ENCODE measurements at places on chromosomes 12 and 14. TPM values are rescaled to one million over a fixed set of nuclear protein-coding genes. Genes with fewer than 3 reads are reported as not detected.

DNA sequence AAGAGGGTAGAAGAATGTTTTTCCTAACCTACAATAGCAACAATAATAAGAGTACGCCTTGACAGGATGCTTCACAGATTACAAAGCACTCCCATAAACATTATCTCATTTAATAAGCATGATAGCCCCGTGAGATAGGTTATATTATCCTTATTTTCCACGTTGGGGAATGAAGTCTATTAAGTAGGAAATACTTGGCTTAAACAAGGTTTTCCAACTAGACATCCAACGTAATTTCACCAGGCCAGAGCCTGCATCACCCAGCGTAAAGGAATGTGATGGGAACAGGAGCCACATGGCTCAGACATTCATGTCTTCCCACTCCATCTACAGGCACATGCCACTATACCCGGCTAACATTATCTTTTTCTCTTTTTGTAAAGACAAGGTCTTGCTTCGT lies 223.4 kb upstream of the AMIGO2 start:
- DNase-seq, result no peak

GRCh38 chr12:92608151-92609091 lies 94.4 kb upstream of the PLEKHG7 start:
- no peak for DNase-seq

GRCh38 chr12:121614872-121615467 lies 11.4 kb upstream of the ORAI1 start:
- DNase-seq, result no peak

DNA sequence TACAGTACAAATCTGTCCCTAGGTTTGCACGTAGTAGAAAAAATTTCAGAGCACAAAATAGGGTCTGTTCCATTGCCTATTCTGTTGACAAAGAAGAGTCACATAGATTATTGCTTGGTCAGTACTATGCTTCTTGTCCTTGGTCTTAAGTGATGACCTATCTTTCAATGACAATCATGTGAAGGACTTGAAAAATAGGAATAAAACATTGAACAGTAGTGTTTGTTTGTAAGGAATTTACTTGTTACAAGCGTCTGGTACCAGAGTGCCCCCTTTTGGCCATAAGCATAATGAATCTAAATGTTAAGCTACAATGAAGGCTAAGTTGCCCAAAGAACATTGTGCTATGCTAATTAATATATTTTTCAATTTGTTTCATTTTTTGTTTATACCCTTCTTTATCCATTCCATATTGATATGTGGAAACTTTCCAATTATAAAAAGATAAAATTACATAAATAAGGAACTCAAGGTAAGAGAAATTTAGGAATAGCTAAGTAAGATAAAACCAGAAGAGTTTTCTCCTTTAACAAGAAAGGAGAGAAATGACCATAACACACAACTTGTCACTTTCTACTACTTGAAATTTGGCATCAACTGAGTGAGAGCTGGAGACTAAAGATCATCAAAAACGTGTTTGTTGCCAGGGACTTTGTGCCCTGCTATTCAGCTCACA lies 204.7 kb downstream of the EPS8 start:
- DNase-seq, result peak; percentile 62

DNA sequence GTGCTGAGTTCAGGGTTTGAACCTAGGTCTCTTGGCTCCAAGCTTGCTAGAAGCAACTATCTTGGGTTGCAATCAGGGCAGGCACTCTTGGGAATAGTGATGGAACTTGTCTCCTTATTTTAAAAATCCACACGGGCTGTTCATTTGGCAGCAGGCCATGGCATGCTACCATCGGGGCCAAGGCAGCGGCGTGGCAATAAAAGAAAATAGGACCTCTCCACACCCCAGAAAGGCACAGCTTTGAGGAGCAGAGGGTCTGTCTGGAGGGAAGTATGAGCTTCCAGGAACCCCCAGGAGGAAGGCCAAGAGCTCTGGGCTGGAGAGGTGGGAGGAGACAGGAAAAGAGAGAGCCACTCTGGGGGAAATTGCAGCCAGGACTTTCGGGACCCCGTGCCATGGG lies 15.3 kb downstream of the RPS6KL1 start:
- DNase-seq, result no peak

GRCh38 chr14:76784266-76784874 lies 23.1 kb downstream of the VASH1 start:
- DNase-seq, result no peak

DNA sequence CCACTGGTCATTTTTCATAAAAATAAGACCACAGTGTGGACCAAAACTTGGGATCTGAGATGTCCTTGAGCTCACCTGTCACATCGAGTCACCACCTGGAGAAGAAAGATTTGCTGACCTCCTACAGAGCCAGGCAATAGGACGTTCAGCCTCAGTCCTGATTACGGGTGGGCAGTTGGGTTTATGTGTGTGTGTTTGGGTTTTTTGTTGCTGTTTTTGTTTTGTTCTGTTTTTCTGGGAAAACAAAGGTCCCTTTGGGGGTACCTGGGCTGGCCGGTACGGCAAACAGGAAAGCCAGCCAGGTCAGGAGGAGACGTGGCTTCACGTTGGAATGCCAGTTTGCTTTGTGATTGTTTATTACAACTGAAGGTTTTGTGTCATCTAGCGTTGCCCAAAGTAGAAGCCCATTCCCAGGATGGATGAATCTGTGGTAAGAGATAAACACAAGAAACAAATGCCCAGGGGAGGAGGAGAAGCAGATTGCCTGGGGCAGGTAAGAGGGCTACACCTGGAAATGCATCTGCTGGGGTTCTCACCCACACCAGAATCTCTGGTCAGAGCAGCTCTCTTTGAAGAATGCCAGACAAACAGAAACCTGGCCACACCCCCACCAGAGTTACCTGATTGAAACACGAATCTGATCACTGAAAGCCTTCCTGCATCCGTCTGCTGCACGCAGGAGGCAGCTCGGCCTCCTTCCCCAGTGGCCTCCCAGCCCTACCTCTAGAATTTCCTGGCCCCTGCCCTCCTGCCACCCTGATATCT lies 100.1 kb upstream of the DIO3 start:
- DNase-seq, result no peak

- no peak for DNase-seq
Measured at GRCh38 chr12:48972213-48972951, 847 bp upstream of the WNT10B start.

DNA sequence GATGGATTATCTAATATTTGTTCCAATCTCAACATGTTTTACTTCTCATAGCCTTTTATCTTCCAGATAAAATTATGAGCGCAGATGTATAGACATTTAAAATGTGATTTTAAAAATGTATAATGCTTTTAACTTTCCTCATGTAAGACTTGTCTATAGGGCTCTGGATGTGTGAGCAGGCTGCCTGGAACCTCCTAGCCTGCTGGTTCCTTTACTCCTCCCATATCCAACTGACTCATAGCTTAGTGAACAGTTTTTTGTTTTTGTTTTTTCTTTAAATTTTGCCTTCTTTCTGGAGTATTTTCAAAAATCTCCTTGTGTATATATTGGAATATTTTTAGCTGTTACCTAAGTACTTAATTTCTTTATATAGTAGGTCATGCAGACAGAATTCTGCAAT lies 115.4 kb downstream of the PDE3A start:
- DNase-seq, result no peak

DNA sequence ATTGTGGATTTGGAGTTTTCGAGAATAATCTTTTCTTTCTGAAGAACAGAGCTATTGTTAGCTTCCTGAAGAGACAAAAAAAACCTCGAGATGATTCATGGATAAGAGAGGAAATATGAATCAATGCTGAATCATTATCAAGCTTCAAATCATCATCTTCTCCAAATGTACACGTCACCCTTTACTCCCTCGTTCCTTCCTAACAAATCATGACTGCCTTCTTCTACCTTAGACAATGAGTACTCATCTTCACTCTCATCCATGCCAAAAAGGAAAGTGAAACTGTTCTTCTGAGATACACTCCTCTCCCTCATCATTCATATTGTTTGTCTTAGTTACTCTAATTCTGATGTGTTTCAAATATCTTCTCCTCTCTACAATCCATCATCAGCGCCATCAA lies 1115.8 kb upstream of the ATXN7L3B start:
- no peak for DNase-seq

- no peak for DNase-seq
Measured at GRCh38 chr14:77140359-77141213, 1.0 kb downstream of the ZDHHC22 start.

DNA sequence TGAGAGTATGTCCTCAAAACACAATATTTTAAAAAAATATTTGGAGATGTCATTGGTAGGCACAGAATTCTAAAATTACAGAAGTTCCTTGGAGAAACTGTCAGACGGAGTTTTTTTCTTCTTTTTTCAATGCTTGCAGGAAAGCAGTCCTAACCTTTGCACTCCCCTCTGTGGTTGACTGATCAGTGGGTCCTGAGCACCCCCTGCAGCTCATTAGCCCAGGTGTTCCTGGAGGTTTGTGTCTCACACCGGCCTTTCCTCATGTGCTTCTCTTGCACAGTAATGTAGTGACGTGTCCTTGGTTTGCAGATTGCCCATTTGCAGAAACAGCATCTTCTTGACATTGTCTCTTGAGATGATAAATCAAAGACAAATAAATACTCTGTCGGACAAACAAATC lies 513.0 kb downstream of the TMEM121 start:
- DNase-seq, result peak; percentile 65

DNA sequence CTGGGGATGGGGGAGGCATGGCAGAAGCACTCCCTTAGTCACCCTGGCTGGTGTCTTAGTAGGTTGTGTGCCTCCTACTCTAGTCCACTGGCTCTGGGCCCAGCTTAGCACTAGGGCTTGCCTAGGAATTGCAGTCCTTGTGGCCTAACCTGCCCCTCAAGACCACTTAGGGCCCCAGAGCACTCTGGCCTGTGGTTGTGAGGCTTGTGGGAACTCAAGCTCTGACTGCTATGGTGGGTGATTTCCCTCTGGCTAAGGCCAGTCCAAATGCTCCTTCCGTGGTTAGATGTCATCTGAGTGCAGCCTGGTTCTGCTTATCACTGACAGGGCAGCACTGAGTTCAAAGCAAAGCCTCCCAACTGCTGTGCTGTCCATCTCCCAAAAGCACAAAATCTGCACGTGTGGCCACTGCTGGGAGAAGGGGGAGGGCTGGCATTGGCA lies 20.2 kb downstream of the FGD4 start:
- DNase-seq, result no peak

GRCh38 chr12:82835217-82835616 lies 148.5 kb downstream of the TMTC2 start:
- DNase-seq, result no peak

GRCh38 chr14:24924544-24924943 lies 125.4 kb downstream of the STXBP6 start:
- DNase-seq, result no peak

GRCh38 chr14:92570674-92571262 lies 57.2 kb downstream of the RIN3 start:
- no peak for DNase-seq

- DNase-seq, result no peak
Measured at GRCh38 chr14:57785058-57785457, 80.8 kb downstream of the SLC35F4 start.

The TCTN1 gene
- 4.3 TPM for total RNA-seq

The ART4 gene
- total RNA-seq, result not detected

The TAS2R42 gene
- not detected for total RNA-seq

The PTCSC3 gene
- total RNA-seq, result not detected

The RFLNA gene
- not detected for total RNA-seq

The PTPN6 gene
- 346 TPM for total RNA-seq

The OTOGL gene
- not detected for total RNA-seq

The B4GALNT3 gene
- total RNA-seq, result 6.1 TPM

The IFNG-AS1 gene
- total RNA-seq, result not detected

The OASL gene
- 34.2 TPM for total RNA-seq

The ISM2 gene
- total RNA-seq, result not detected

The PMCH gene
- not detected for total RNA-seq

Data from activated CD4-positive, alpha-beta T cell treated with anti-CD3 and anti-CD28 coated beads, Interleukin-2, amount 10 ng/mL, durations not matched to agents 7 days and 5 days (primary cell).